Stimulated activated CD4-positive, alpha-beta T cell treated with anti-CD3 and anti-CD28 coated beads, TNF-alpha, amount 100 ng/mL, for 4 hours (primary cell): ENCODE measurements at places on chromosomes 3 and 15.

GRCh38 chr3:165446555-165446954 lies 250.4 kb upstream of the SLITRK3 start:
- no peak for DNase-seq

- no peak for DNase-seq
Observed at GRCh38 chr3:117282566-117282965, 573.0 kb downstream of the TUSC7 start.

DNA sequence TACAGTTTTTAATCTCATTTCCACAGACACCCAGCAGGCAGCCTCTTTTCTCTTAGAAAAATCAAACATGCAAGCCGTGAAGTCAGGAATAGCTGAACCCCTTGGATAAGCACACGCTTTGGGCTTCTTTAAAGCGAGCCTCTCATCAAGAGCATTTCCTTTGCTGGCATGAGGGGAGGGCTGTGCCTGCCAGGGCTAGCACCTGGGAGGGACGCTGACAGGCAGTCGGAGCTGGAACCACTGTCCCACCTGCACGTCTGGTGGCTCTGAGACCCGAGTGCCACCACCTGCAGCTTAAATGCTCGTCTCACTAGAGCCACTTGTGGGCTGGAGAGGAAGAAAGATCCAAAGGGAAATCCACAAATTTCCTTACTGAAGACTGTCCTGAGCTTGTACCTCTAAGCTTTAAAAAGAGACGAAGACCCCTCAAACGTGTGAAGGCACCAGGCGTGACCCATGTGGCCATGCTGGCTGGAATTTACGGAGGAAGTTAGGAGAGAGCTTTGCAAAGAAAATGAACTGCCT lies 9.4 kb downstream of the MAP6D1 start:
- DNase-seq = no peak

- DNase-seq = no peak
Observed at GRCh38 chr3:98806521-98806920, 43.4 kb downstream of the ST3GAL6 start.

DNA sequence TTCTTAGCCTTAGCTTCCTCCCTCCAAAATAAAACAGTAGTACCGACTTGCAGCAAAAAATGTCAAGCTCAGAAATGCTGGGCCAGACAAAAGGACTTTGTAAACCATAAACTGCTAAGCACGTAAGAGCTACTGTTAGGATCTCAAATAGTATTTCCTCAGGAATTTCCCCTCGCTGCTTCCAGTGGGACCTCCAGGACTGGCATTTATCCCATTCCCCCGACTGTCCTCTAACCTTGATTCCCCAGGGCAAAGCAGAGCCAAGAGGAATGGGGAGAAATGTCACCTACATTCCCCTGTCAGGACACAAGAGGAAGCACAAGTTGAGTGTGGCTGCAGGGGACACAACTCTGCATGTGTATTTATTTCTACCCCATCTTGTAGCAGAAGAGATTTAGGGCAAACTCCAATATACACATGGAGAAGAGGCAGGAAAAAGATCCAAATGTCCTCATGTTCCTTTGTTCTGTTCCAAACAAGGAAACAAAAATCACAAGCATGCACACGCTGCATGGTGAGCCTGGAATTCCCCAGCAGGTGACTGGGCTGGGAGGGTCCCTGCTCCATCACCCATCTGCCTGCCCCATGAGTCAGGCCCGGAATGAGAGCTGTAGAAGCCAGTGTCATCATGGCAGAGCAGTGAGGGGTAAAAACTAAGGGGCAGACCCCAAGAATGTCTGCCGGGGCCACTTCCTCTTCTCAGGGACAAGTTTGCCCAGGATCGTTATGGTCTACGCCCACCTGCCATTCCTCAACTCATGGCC lies 4.2 kb downstream of the STOML1 start:
- no peak for DNase-seq

GRCh38 chr15:57752436-57752835 lies 45.9 kb downstream of the POLR2M start:
- no peak for DNase-seq

- no peak for DNase-seq
Observed at GRCh38 chr3:127488141-127488672, 102.3 kb downstream of the TPRA1 start.

- no peak for DNase-seq
Observed at GRCh38 chr3:98680723-98681122, 82.4 kb upstream of the ST3GAL6 start.

DNA sequence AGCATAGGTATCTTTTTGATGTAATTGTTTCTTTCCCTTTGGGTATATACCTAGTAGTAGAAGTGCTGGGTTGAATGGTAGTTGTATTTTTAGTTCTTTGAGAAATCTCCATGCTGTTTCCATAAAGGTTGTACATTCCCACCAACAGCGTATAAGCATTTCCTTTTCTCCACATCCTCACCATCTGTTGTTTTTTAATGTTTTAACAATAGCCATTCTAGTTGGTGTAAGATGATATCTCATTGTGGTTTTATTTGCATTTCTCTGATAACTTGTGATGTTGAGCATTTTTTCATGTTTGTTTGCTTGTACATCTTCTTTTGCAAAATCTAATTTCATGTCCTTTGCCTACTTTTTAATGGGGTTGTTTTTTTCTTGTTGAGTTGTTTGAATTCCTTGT lies 80.0 kb upstream of the TMC3 start:
- no peak for DNase-seq

DNA sequence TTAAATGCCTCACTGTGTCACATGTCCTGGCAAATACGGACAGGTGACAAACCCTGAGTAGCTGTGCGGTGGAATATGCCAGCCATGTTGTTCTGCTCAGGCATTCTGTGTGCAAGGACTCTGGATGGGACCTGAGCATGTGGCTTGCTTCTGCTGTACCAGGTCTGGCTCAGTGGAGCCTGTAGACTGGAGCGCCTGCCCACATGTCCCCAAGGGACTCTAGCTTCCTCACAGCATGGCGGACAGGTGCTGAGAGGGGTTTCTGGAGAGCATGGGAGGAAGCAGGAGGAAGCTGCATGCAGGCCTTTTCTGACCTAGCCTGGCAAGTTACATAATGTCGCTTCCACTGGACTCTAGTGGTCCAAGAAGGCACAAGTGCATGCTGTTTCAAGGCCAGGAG lies 96.3 kb downstream of the PLXNA1 start:
- DNase-seq = no peak
